ENCODE measurements at places on chromosomes 6 and 20. TPM values are rescaled to one million over a fixed set of nuclear protein-coding genes. Genes with fewer than 3 reads are reported as not detected.

Gene ASIP
- total RNA-seq = not detected

Gene OLIG3
- 0.14 TPM for total RNA-seq

Gene TGIF2
- total RNA-seq = 24.4 TPM

Gene SMLR1
- not detected for total RNA-seq

Gene XPO5
- total RNA-seq = 62.6 TPM

Gene CDH4
- total RNA-seq = 3.2 TPM

Gene ZC2HC1B
- total RNA-seq = not detected

Gene HLA-DOA
- total RNA-seq = 0.48 TPM

Gene ADGRF5
- 0.54 TPM for total RNA-seq

Gene KCTD20
- total RNA-seq = 54.8 TPM

Gene SOX18
- 0.60 TPM for total RNA-seq

Gene MAS1
- total RNA-seq = not detected

- H3K36me3 ChIP-seq = no peaks in the 10 kb centered on the region
- H3K4me1 ChIP-seq = no peaks in the 10 kb centered on the region
- H3K27me3 ChIP-seq = no peaks in the 10 kb centered on the region
- DNase-seq = no peak
- H3K27ac ChIP-seq = no peak overlapping the region
Observed at GRCh38 chr20:33166533-33167113, 1.3 kb upstream of the BPIFA2 start.

DNA sequence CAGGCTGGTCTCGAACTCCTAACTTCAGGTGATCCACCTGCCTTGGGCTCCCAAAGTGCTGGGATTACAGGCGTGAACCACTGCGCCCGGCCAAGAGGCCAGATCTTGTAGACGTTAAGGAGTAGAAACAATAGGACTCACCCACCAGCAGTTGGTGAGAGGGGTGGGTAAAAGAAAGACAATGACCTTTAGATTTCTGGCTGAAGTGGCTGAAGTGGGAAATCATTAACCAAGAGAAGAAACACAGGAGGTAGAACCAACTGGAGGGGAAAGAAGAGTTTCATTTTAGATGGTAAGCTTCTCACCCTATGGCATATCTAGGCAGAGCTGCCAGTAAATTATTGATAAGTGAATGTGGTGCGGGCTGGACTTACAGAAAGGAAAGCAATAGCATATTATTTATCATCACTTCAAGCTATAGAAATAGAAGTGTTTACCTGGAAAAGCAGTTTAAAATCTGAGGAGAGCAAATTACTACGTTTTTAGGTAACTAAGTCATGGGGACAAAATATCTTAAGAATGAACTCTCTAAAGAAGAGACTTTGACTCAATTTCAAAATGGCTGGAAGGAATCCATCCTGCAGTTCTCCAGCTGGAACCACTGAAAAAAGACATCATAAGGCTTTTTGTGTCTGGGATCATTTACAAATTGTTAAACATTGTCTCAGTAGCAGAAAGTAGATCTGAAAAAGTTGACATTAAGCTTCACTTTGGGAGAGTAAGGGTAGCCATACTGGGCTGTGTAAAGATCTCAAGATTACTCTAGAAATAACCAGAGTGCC is 109.6 kb downstream of the ALDH8A1 start:
- no peak overlapping the region for H3K4me3 ChIP-seq
- DNase-seq = no peak
- H3K27me3 ChIP-seq = no peaks in the 10 kb centered on the region
- H3K27ac ChIP-seq = no peak overlapping the region
- H3K4me1 ChIP-seq = no peaks in the 10 kb centered on the region

DNA sequence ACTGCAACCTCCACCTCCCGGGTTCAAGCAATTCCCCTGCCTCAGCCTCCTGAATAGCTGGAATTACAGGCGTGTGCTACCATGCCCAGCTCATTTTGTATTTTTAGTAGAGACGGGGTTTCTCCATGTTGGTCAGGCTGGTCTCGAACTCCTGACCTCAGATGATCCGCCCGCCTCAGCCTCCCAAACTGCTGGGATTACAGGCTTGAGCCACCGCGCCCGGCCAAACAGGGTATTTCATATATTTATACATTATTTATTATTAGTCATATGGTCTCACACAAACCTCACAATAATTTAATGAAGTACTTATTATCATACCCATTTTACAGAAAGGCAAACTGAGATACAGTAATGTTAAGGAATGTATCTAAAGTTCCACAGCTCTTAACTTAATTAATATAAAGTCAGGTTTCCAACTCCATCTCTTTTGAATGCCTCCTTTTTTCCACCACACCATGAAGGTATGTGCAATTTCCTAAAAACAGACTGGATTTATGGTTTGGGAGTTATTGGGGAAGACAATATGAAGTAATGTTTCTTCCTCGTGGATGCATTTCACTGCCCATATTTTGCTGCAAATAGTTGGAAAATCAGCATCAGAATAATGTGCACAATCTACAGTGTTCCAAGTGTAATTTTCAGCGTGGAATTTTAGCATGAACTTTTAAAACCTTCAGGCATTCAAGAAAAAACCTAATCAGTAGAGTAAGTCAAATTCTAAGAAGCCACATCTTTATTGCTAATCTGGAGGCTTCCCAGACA is 65.7 kb downstream of the ZMYND8 start:
- peaks cover 4% of the 10 kb centered on the region for H3K4me1 ChIP-seq
- H3K27ac ChIP-seq = no peak overlapping the region
- no peak for DNase-seq
- H3K36me3 ChIP-seq = peaks cover 50% of the 10 kb centered on the region

- no peaks in the 10 kb centered on the region for H3K36me3 ChIP-seq
- no peak overlapping the region for H3K27ac ChIP-seq
- H3K27me3 ChIP-seq = no peaks in the 10 kb centered on the region
- H3K4me3 ChIP-seq = no peak overlapping the region
- DNase-seq = peak; percentile 11
Observed at GRCh38 chr6:90429713-90430112, 133.1 kb upstream of the BACH2 start.

DNA sequence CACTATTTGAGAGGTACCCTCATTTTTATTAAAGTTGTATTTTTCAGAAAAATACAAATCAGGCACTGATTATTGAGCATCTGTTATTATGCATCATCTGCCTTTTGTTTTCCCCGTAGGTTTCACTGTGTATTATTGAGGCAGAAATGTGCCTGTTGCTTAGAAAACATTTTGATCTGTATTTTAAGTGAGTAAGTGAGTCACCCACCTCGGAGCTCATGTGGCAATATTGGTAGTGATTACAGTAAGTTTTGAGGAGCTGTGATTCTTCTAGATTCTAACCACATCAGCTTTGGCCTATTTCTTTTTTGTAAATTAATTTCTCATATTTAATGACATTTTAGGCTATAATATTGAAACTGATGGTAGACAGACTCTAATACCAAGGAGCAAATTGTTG is 59.6 kb upstream of the LAMP5 start:
- H3K27me3 ChIP-seq = no peaks in the 10 kb centered on the region
- no peak overlapping the region for H3K4me3 ChIP-seq
- no peak for DNase-seq
- no peaks in the 10 kb centered on the region for H3K4me1 ChIP-seq
- no peaks in the 10 kb centered on the region for H3K36me3 ChIP-seq

GRCh38 chr6:43738877-43739641 is 31.0 kb upstream of the VEGFA start:
- H3K4me1 ChIP-seq = no peaks in the 10 kb centered on the region
- DNase-seq = no peak
- H3K27ac ChIP-seq = no peak overlapping the region
- no peaks in the 10 kb centered on the region for H3K27me3 ChIP-seq

GRCh38 chr20:9515741-9516233 is 1.4 kb downstream of the LAMP5 start:
- peak overlapping the region; percentile 5 for H3K4me3 ChIP-seq
- DNase-seq = no peak
- H3K4me1 ChIP-seq = peaks cover 3% of the 10 kb centered on the region
- no peaks in the 10 kb centered on the region for H3K36me3 ChIP-seq
- H3K27me3 ChIP-seq = peaks cover 52% of the 10 kb centered on the region

DNA sequence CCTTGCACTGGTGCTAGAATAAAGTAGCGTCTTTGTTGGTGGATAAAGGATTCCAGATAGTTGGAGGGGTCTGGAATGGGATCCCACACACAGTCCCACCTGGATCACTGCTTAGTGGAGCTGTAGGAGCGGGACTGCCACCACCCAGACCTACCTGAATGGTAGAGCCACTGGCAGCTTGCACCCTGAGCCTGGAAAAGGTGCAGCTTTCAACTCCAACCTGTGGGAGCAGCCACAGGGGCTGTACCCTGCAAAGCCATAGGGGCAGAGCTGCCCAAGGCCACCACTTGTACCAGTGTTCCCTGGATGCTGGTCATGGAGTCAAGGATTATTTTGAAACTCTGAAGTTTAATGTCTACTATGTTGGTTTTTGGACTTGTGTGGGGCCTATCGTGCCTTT is 26.9 kb downstream of the VTA1 start:
- H3K4me3 ChIP-seq = no peak overlapping the region
- peaks cover 31% of the 10 kb centered on the region for H3K36me3 ChIP-seq
- no peaks in the 10 kb centered on the region for H3K4me1 ChIP-seq
- no peaks in the 10 kb centered on the region for H3K27me3 ChIP-seq

- H3K27me3 ChIP-seq = no peaks in the 10 kb centered on the region
- no peak overlapping the region for H3K27ac ChIP-seq
- H3K4me3 ChIP-seq = no peak overlapping the region
- peaks cover 4% of the 10 kb centered on the region for H3K4me1 ChIP-seq
- DNase-seq = peak; percentile 6
- H3K36me3 ChIP-seq = no peaks in the 10 kb centered on the region
Observed at GRCh38 chr6:114783083-114783482, 440.3 kb upstream of the HS3ST5 start.

DNA sequence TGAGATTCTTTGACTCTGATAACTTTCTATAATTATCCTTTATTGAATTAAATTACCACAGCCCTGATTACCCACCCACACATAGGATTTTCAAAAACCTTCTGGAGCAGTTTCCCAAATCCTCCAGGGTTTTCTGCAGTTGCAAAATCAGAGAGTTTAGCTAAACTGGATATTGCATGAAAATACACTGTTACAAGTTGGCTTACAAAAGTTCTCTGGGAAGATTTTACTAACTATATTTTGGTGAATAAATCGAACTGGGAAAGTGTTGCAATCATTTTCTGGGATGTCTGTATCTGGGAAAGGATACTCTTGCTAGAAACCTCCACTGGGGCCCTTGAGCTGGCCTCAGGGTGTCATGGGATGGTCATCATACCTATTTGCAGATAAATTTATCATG is 97.6 kb upstream of the STMND1 start:
- H3K4me3 ChIP-seq = no peak overlapping the region
- no peaks in the 10 kb centered on the region for H3K36me3 ChIP-seq
- H3K4me1 ChIP-seq = no peaks in the 10 kb centered on the region
- no peak for DNase-seq
- H3K27me3 ChIP-seq = no peaks in the 10 kb centered on the region

GRCh38 chr6:119138906-119139541 is 60.6 kb upstream of the FAM184A start:
- H3K27me3 ChIP-seq = no peaks in the 10 kb centered on the region
- H3K4me1 ChIP-seq = no peaks in the 10 kb centered on the region
- no peak overlapping the region for H3K27ac ChIP-seq
